ENCODE measurements at places on chromosomes 12 and 14.

GRCh38 chr12:83904175-83904574 is 1008.4 kb downstream of the SLC6A15 start:
- no peak for DNase-seq

DNA sequence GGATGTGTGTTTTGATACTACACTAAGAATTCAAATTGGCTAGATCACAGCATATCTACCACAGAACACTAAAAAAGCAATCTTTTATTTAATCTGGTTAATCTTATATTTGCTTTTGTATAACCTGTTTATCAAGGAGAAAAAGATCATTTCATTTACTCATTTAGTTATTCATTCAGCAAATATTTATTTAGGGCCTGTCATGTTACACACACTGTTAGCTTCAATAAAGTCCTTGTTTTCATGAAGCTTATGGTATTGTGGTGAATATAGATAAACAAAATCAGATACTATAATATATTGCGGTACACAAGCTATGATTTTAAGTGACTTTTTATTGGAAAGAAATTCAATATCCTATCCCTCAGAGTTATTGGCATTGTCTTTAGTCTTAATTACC is 350.8 kb downstream of the LRFN5 start:
- no peak for DNase-seq

GRCh38 chr12:95473231-95473883 is 595 bp upstream of the METAP2 start:
- DNase-seq = peak; percentile 45

DNA sequence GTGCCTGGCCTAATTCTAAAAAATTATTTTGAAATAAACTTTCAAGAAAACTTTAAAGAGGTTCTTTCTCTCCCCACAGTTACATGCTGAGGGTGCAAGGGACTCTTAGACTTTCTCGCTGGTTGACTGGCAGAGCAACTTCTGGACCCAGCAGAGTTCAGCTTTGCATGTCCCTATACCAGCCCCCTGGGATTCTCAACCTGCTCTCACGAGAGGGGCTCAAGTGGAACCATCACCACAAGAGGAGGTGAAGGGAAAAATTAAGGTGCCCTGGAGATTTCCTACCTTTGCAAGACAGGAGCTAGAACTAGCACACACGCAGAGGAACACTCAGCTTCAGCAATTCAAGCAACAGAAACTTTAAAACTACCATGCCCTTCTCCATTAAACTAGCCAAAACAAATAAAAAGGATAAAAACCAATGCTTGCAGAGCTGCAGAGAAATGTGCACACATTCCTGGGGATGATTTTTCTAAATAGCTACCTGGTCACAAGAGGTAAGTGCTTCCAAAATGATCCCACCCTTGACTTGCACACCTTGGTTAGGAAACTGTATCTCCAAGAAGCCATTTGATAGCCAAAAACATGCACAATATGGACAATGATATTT is 2.5 kb downstream of the HVCN1 start:
- no peak for DNase-seq

GRCh38 chr14:20687362-20688166 is 1.0 kb upstream of the ANG start:
- no peak for DNase-seq

- DNase-seq = no peak
These were observed 5.6 kb upstream of the SPATA7 start for GRCh38 chr14:88379706-88380343.

- DNase-seq = no peak
These were observed 78.0 kb downstream of the TMEM260 start for GRCh38 chr14:56657604-56658003.

DNA sequence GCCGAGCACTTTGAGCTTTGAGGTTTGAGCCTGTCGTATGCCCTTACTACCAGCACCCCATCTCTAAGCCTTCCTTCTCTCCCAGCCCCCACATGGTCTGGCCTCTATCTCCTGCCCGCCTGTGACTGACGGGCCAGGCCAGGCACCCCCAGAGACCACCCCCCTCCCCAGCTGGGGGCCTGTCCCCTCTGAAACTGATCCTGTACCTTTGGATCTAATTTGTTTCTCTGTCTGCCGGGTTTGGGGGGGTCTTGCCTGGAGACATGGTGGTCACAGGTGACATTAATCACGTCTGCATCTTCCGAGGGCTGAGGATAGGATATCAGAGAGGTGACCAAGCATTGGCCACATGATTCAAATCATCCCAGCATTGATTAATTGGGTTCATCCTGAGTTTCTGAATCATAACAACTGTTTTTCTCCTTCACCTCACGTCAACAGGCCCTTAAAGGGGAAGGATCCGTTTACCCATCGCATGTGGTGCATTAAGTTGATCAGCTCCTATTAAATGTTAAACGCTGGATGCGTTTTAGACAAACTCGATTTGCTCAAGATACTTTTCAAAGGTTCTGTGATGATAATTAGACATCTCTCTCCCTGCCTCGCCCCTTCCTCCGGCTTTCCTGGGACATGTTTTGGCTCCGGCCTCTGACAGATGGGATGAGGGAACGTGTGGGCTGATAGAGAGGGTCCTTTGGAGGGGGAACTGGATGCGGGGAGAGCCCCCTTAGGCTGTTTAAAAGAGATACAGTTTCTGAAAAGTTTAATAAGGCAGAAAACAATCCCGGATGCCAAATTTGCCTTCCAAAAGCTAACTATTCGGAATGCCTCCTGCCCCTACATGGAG is 63.3 kb upstream of the TBX3 start:
- DNase-seq = no peak

DNA sequence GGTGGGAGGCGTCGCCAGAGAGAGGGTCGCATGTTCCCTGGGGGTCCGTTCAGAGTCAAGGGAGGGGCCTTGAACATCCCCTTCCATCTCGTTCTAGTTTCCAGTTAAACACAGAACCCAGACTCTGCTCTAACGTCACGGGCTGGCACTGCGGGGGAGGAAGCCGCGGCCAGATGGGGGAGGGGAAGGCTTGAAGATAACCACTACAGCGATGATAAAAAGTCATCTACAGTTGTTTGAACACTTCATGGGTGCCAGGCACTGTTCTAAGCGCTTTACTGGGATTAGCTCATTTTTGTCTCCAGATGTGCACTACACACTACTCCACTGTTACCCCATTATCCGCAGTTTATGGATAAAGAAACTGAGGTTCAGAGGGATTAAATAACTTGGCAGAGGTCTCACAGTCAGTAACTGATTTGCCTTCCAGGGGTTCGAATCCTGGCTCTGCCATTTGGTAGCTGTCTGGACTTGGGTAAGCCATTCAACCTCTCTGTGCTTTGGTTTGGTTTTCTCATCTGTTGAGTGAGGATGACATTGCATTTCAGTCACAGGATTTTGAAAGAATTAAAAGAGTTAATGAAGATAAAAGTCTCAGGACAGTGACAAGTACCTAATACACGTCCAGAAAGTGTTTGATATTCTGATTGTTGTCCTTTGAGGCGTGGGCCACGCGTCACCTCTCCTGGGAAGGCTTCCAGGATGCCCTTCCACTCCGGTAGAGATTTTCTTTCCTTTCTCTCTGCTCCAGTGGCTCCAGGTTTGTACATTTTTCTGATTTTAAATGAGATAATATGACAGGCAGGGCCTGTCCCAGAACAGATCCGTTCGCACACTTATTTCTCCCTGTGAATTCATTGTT is 798 bp upstream of the RASAL1 start:
- DNase-seq = no peak

- DNase-seq = no peak
These were observed 125.9 kb downstream of the ACSS3 start for GRCh38 chr12:81203671-81204204.

DNA sequence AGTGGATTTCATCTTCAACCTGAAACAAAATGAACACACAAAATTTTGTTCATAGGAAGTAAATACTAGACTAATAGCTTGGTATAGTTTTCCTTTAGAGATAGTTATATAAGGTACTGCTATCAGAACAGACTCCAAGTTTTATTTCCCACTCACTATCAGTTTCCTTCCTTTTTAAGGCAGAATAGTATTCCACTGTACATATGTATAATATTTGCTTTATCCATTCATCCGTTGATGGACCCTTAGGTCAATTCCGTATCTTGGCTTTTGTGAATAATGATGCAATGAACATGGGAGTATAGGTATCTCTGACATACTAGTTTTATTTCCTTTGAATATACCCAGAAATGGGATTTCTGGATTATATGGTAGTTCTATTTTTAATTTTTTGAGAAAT is 3.7 kb downstream of the CCNB1IP1 start:
- DNase-seq = no peak

GRCh38 chr14:68792979-68793733 is at the start of gene ZFP36L1:
Gene ZFP36L1, minus strand, starts transcription at chr14:68793067. Its CDS starts 129 bp downstream, at chr14:68792938.
- DNase-seq = peak; percentile 82
